ENCODE measurements at places on chromosomes 13 and 19.
A peak's percentile ranks its signal among the peaks of the same experiment; 100 is the strongest.

GRCh38 chr19:31838163-31838815 is 489.1 kb upstream of the TSHZ3 start:
- DNase-seq: no peak

GRCh38 chr19:56765137-56765536 is 75.4 kb downstream of the PEG3 start:
- no peak for DNase-seq

DNA sequence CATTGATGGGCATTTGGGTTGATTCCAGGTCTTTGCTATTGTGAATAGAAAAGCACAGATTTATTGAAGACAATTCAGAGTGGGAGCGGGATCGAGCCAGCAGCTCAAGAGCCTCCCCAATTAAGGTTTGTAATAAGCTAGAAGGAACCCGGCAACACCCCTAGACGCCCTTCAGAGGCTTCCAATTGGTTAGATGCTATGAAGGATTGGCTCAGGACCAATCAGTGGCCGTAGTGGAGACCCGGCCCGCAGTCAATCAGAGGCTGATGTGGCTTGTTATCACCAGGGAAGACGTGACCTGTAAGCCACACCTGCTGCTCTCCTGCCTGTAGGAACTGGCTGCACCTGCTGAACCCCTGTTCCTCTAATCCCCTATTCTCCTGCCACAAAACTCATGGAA is 14.6 kb downstream of the SIGLEC11 start:
- DNase-seq: no peak

DNA sequence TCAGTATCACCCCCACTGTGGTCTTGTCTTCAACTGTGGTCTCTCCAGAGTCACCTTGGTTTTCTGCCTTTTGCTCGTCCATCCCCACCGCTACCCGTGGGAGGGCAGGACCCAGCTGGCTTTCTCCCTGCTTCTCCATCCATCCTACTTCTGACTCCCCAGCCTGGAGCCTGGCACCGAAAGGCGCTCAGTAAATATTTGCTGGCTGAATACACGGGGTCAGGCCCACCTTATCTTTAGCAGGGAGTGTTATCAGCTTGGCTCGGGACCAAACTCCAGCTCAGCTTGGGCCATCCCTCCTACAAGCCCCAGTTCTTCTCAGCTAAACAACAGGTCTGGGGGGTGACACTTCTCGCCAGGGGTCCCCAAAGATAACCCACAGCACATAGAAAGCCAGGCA is 62.0 kb upstream of the KLF2 start:
- no peak for DNase-seq

GRCh38 chr13:113545455-113545930 is 39.1 kb upstream of the TFDP1 start:
- peak; percentile 43 for DNase-seq

- no peak for DNase-seq
Observed at GRCh38 chr19:50896591-50897190, 14.5 kb downstream of the KLK4 start.

Data from fibroblast of the conjunctiva (primary cell).